ENCODE measurements at places on chromosomes 4 and X. TPM values are rescaled to one million over a fixed set of nuclear protein-coding genes. Genes with fewer than 3 reads are reported as not detected.

- DNase-seq = no peak
Measured at GRCh38 chrX:66553973-66554372, 84.9 kb downstream of the EDA2R start.

DNA sequence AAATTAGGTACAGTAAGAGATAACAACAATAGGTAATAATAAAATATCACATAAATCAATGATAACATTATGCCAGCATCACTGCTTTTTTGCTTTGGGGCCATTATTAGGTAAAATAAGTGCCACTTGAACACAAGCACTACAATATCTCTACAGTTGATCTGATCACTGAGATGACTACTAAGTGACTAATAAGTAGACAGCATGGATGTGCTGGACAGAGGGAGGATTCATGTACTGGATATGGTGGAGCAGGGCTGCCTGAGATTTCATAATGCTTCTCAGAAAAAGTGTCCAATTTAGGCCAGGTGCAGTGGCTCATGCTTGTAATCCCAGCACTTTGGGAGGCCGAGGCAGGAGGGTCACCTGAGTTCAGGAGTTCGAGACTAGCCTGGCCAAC lies 137.8 kb upstream of the IL1RAPL2 start:
- DNase-seq = no peak

- no peak for DNase-seq
Measured at GRCh38 chr4:129377131-129377845, 281.3 kb downstream of the C4orf33 start.

DNA sequence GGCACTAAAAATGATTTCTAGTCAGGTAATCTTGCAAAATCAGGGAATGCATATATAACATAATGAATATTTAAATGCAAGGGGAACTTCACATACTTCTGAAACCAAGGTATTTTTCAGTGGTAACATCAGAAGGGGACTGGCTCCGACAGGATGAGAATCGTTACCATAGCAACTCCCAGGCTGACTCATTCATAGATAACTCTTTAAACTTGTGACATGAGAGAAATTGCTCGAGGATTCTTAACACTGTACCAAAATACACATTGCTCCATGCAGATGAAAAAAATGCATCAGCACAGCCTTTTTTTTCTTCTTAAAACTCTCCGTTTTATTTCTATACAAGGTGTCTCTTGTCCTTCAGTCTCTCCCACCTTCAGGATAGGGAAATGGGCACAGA lies 114.3 kb downstream of the GABRB1 start:
- DNase-seq = no peak

DNA sequence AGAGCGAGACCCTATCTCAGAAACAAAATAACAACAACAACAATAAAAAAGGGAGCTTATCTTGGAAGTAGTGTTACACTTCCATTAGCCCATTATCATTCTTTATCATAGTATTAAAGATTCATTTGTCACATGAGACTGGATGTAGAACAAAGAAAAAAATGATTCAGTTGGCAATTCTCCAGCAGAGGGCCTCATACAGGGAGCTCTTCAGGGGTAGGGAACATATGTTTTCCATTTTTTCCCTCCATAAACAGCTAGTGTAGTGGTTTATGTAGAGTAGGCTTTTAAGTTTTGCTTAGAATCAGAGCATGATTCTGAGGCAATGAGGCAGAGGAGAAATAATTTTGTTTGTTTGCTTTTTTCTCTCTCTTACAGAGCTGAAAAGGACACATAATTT lies 5.8 kb downstream of the CPE start:
- DNase-seq = no peak

DNA sequence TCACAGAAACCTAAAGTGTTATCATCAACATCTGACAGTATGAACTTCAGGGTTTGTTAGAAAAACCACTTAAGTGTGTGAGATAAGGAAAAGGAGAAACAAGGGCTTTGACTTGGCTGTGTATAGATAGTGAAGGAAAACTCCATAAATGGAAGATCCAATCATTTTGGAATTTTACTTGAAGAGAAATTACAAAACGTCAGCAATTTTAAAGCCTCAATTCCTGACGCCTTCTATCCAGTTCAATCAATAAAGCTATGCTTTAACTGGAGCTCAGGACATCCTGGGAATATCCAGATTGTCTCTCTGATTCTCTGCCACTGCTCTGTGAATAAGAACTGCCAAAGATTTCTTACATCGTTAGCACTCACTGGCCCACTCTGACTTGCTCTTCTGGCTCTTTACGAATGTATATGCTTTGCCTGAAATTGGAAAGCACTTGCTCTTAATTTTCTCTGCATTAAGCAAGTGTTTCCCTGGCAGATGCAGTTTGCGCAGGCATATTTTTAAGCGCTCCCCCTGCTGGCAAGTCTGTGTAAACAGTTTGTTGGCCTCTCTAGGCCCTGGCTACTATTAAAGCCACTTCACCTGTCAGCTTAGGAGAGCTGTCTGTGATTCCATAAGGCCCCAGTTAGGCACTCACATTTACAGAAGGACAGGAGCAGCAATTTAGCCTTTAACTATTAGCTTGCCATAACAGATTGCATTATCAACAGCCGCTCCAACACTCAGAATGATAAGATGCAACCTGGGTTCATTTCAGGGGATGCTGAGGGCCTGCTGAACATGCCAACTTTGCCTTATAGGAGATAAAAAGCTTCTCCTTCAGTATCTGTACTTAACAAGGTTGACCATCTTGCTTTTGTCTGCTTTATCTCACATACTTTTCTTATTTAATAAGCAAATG lies 251.4 kb upstream of the DDX53 start:
- peak; percentile 51 for DNase-seq

- DNase-seq = no peak
Measured at GRCh38 chr4:100754751-100755150, 236.9 kb upstream of the EMCN start.

DNA sequence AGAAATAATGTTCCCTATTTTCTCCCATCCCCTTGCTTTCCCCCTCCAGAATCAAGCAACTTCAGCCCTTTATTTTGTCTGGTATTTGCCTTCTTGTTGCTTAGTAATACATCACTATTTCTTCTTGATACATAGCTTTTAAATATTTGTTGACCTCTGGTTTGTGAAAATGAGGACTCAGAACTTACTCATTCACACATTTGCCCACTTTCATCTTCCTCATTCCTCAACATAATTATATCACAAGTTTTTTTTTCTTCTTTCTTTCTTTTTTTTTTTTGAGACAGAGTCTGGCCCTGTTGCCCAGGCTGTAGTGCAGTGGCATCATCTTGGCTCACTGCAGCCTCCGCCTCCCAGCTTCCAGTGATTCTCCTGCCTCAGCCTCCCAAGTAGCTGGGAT lies 28.9 kb upstream of the NDUFC1 start:
- DNase-seq = no peak

- no peak for DNase-seq
Measured at GRCh38 chr4:109629775-109630174, 69.7 kb downstream of the MCUB start.

- no peak for DNase-seq
Measured at GRCh38 chr4:113080050-113080449, 30.6 kb downstream of the ANK2 start.

GRCh38 chr4:168604496-168605373 lies 107.9 kb downstream of the PALLD start:
- peak; percentile 47 for DNase-seq

DNA sequence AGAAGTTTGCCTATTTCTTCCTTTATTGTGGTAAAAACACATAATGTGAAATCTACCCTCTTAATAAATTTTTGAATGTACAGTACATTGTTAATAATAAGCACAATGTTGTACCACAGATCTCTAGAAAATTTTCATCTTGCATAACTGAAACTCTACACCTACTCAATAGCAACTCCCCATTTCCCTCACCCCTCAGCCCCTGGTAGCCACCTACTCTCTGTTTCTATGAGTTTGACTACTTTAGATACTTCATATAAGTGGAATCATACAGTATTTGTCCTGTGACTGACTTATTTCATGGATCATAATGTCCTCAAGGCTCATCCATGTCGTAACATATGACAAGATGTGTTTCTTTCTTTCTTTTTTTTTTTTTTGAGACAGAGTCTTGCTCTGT lies 446.4 kb downstream of the RPA4 start:
- DNase-seq = no peak

- DNase-seq = no peak
Measured at GRCh38 chr4:106691749-106692148, 323.2 kb upstream of the GIMD1 start.

GRCh38 chr4:68299492-68300457 lies 50.1 kb downstream of the YTHDC1 start:
- no peak for DNase-seq

DNA sequence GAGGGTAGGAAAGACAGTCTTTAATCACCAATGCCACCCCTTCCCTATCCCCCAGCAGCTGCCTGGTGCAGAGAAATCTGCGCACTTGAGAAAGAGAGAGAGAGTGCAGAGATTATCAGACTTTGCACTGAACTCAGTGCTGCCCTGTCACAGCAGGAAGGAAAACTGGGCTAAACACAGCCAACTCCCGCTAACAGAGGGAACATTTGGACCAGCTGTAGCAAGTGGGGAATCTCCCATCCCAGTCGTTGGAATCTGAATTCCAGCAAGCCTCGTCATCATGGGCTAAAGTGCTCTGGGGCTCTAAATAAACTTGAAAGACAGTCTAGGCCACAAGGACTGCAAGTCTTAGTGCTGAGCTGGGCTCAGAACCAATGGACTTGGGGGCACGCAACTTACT lies 168.7 kb downstream of the DLG3 start:
- no peak for DNase-seq

- DNase-seq = no peak
Measured at GRCh38 chr4:182582245-182582644, 334.9 kb downstream of the DCTD start.

- no peak for DNase-seq
Measured at GRCh38 chr4:149113804-149114430, 671.7 kb upstream of the NR3C2 start.

- DNase-seq = no peak
Measured at GRCh38 chr4:103244251-103244650, 46.1 kb upstream of the CENPE start.

The S100P gene
- 1.9 TPM for total RNA-seq

The TEX13D gene
- total RNA-seq = not detected

The EOLA2 gene
- total RNA-seq = 32.9 TPM

The OPN1LW gene
- total RNA-seq = not detected

The CLDN34 gene
- 0.25 TPM for total RNA-seq

The TDO2 gene
- 3.3 TPM for total RNA-seq

The TMSB15B gene
- 11.8 TPM for total RNA-seq

The TSPAN6 gene
- total RNA-seq = 32.2 TPM

Data from adrenal gland (tissue), 19 donors.